ENCODE measurements at places on chromosomes 1 and 21.

GRCh38 chr1:223067914-223068313 is 75.1 kb downstream of the TLR5 start:
- DNase-seq = no peak

GRCh38 chr1:207908107-207908734 is 2.7 kb downstream of the CD34 start:
- no peak for DNase-seq

- DNase-seq = no peak
Measured at GRCh38 chr1:186255266-186255665, 119.8 kb downstream of the TPR start.

- no peak for DNase-seq
Measured at GRCh38 chr1:16294219-16295212, 57.5 kb upstream of the CPLANE2 start.

DNA sequence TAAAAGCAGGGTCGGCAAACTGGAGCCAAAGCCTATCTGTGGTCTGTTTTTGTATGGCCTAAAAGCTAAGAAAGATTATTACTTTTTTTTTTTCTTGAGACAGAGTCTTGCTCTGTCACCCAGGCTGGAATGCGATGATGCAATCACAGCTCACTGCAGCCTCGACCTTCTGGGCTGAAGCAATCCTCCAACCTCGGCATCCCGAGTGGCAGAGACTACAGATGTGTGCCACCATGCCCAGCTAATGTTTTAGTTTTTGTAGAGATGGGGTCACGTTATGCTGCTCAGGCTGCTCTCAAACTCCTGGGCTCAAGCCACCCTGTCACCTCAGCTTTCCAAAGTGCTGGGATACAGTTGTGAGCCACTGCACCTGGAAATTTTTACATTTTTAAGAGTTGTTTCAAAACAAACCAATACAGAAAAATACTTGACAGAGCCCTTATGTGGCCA is 6.5 kb upstream of the GLRX2 start:
- no peak for DNase-seq

GRCh38 chr1:202624088-202624780 is 86.0 kb downstream of the SYT2 start:
- DNase-seq = no peak

DNA sequence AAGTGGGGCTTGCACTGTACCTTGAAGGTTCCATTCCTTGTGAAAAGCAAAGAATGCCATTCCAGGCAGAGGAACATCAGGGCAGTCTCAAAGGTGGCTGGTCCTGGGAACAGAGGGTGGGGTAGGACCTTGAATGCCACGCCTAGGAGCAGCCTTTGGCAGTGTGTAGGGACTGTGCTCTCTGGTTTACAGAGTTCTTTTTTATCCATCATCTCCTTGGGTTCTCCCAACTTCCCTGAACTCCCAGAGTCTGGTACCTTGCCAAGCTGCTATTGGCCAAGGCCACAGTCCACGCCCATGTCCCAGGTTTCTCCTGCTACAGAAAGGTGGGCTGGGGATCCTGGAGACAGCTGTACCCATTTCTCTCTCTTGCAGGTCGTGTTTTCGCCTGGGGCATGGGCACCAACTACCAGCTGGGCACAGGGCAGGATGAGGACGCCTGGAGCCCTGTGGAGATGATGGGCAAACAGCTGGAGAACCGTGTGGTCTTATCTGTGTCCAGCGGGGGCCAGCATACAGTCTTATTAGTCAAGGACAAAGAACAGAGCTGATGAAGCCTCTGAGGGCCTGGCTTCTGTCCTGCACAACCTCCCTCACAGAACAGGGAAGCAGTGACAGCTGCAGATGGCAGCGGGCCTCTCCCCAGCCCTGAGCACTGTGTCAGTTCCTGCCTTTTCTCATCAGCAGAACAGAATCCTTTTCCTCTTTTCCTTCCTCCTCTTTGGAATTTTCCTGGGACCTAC is 15.3 kb upstream of the TRNAU1AP start:
- DNase-seq = no peak

DNA sequence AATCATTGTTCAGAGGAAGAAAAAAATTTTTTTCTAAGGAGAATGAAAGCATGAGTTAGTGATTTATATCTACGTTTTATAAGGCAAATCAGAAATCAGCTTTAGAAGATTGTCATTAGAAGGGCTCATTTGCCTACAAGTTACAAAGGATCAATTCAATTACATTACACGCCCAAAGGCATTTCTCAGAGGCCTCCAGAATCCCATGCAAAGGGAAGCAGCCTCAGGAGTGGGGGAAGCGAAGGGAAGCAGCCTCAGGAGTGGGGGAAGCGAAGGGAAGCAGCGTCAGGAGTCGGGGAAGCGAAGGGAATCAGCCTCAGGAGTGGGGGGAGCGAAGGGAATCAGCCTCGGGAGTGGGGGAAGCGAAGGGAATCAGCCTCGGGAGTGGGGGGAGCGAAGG is 206.2 kb downstream of the GREM2 start:
- DNase-seq = no peak

- DNase-seq = no peak
Measured at GRCh38 chr1:62128745-62129144, 65.9 kb upstream of the L1TD1 start.

GRCh38 chr1:7426780-7427604 is 344.1 kb upstream of the VAMP3 start:
- no peak for DNase-seq

DNA sequence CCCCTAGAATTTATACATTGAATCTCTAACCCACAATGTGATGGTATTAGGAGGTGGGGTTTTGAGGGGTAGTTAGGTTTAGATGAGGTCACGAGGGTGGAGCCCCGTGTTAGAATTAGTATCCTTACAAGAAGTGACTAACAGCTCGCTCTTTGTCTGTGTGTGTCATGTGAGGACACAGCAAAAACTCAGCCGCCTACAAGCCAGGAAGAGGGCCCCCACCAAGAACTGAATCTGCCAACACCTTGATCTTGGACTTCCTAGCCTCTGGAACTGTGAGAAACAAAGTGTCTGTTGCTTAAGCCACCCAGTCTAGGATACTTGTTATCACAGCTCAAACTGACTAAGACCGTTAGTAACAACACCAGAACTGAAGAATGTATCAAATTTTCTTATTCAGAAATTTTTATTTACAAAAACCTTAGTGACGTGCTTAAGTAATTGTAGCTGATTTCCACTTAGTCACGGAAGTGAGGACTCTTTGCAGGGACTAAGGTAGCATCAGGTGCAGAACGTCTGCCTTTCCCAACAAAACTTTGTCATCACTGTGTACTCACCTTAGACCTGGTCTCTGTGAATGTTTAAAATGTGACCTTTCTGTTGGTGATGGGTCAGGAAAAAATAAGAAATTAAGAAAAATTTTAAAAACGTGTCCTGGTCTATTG is 24.5 kb upstream of the LRRC8C start:
- DNase-seq = no peak

GRCh38 chr21:43369124-43369523 is 57.8 kb downstream of the SIK1 start:
- no peak for DNase-seq

DNA sequence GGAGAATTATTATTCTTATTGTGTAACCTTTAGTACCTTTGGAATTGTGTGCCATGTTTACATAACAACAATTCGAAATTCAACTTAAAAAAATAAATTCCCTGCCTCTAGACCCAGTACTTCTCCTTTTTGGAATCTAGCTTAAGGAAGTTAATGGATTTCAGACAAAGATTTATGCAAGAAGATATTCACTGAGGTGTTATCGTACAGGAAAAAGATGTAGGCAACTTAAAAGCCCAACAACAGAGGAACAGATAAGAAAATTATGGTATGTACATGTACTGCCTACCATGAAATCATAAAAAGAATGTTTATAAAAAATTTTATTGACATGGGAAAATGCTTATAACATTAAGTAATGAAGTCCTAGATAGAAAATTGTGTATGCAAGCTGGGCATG is 18.2 kb upstream of the STMN1 start:
- no peak for DNase-seq

DNA sequence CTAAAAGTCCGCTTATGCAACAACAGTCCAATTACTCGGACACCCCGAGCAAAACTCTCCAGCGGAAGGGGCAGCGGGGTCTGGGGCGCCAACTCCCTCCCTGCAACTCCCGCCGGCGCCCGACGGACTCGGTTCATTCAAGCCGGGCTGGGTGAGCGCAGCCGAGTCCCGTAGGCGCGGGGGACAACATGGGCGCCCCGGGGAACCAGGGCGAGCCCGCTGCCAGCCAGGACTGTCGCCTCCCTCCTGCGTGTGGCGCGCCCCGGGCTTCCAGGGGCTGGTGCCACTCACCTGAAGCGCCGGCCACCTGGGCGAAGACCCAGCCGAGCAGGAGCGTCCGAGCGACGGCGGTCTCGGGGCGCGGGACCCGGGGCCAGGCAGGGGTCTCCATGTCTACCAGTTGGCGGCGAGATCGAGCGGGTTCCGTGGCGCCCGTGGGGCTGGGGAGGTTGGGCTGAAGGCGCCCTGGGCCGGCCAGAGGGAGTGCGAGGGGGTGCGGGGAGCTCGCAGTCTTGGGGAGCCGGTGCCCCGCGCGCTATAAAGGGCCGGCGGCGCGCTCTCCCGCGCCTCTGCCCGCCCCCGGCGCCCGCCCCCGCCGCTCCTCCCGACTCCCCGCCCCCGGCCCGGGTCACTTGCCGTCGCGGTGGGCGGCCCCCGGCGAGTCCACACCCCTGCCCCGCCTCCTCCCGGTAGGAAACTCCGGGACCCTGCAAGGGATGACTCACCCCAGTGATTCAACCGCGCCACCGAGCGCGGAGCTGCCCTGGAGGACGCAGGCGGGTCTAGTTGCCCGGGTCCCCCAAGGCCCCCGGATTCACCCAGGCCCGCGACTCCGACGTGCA is at the start of gene F3:
Gene F3, minus strand, starts transcription at position 514 of the 842 bp plus-strand sequence. Its CDS starts 123 bp downstream, at position 391.
- DNase-seq = peak; percentile 56

- DNase-seq = no peak
Measured at GRCh38 chr1:245763873-245764331, 609.1 kb downstream of the KIF26B start.

DNA sequence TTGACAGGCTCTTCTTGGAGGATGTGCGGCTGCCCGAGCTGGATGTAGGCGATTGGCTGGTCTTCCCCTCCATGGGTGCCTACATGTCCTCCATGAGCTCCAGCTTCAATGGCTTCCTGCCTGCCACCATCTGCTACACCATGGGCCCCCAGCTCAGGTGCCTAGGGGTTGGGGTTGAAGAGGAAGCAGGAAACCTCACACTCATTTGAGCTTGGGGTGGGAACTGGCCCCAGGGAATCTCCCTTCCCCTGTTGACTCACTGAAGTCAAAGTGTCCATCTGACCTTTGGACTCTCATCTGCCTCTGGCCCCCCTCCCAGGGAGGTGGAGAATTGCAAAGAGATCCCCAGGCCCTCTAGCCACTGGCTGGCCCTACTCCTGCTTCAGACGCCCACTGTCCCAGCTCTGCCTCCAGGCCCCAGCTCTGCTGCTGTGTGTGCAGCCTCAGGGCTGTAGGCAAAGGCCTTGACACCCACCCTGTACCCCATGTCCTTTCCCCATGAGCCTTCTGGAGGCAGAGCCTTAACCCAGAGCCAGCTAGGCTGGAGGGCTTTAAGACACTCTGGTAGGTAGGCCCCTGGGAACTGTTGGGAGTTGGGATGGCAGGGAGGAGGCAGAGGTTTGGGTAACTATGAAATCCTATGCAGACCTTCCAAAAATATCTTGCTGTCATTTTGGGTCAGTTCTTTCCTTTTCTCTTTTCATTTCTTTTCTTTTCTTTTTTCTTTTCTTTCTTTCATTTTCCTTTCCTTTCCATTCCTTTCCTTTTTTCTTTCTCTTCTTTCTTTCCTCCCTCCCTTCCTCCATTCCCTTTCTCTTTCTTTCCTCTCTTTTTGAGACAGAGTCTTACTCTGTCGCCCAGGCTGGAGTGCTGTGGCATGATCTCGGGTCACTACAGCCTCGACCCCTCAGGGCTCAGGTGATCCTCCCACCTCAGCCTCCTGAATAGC is 66.9 kb upstream of the TINAGL1 start:
- DNase-seq = no peak

DNA sequence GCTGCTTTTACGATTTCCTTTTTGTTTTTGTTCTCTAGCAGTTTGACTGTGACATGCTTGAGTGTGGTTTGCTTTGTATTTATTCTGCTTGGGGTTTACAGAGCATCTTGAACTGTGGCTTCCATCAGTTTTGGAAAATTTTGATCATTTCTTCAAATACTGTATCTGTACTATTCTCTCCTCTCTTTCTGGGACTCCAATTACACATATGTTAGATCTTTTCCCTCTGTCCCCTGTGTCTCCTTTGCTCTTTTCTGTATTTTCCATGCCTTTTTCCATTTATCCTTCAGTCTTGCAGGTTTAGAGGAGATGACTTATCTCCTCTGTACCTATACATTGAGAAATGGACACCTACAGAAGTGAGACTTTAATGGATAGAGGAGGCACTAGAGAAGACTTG is 31.7 kb downstream of the COQ8A start:
- no peak for DNase-seq

Data from neural crest cell (in vitro differentiated cells).